Glutamatergic neuron (in vitro differentiated cells): ENCODE measurements at places on chromosomes 11 and 22.

DNA sequence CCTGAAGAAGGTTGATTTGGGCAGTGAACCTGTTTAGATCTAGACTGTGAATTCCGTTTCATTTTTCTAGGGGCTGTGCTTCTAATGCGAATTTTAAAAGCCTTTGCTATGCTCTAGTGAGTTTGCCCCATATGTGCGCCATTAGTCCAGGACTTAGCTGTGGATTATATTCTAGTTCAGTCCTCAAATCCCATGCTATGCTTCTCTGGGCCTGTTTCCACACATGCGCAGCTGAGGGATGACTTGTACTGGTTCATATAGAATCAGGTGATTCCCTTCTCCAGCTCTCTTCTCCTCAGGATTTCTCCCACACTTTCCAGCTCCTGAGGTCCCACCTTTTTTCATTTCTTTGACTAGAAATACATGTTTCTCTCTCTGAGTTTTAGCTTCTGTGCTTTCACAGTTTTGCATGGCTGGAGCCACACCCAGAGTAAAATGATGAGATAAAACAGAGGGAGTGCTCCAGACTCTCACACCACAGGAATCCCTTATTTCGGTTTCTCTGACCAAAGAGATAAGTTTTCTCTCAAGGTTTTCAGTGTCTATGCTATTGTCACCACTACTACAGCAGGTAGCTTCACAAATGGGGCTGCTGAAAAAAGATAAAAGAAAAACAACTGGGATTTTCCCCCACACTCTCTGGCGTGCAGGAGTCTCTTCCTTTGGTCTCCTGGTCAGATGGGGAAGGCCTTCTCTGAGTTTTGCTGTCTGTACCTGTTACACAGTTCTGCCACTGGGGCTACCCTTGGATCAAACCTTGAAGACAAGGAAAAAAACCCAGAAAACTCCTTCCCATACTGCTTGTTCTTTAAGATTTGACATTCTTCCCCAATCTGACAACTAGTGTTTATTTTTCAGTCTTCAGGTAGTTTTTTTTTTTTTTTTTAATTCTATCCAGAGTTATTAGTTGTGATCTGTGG is 96.2 kb upstream of the TEAD1 start:
- DNase-seq, result no peak

GRCh38 chr11:74097686-74098237 is 73.0 kb downstream of the C2CD3 start:
- no peak for DNase-seq

DNA sequence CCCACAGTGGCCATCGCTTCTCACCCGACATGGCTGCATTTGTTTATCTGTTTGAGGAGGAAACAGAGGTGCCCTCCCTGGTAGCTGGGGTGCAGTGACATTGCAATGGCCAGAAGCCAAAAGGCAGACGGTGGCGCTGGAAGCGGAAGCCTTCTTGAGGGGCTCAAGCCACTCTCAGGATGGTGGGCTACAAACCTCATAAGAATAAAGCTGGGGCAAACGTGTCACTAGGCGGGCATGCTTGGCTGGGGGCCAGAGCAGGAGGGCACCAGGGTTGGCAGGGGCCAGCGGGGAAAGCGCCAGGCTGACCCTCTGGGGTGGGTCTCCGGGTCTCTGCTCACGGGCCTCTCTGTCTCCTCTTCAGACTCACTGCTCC is 12.6 kb downstream of the TNNT3 start:
- peak; percentile 12 for DNase-seq

DNA sequence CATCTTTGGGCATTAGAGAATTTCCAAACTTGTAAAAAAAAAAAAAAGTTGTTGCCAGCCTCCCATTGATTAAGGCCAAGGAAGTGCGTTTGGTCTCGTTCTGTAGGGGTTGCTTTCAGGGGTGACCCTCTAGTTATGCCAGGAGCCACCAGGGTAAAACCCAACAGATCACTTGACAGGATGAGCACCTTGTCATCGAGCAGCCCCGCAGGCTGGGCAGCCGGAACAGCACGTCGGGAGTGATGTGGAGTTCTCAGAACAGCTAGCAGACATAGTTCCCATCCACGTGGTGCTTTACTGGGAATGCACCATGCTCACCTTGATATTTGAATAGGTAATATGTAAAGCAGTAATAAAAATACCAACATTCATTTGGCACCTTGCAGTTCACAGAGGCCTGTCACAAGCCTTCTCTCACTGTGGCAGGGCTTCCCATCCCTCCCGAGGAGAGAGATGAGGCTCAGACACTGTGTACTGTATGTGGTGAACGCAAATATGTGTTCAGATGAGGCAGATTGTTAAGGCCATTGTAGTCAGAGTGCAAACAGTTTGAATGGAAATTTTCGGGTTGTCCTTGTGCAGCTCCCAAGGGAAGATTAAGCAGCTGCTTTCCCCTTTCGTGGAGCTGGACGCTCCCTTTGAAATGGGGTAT is 70.9 kb upstream of the SORL1-AS1 start:
- peak; percentile 17 for DNase-seq

DNA sequence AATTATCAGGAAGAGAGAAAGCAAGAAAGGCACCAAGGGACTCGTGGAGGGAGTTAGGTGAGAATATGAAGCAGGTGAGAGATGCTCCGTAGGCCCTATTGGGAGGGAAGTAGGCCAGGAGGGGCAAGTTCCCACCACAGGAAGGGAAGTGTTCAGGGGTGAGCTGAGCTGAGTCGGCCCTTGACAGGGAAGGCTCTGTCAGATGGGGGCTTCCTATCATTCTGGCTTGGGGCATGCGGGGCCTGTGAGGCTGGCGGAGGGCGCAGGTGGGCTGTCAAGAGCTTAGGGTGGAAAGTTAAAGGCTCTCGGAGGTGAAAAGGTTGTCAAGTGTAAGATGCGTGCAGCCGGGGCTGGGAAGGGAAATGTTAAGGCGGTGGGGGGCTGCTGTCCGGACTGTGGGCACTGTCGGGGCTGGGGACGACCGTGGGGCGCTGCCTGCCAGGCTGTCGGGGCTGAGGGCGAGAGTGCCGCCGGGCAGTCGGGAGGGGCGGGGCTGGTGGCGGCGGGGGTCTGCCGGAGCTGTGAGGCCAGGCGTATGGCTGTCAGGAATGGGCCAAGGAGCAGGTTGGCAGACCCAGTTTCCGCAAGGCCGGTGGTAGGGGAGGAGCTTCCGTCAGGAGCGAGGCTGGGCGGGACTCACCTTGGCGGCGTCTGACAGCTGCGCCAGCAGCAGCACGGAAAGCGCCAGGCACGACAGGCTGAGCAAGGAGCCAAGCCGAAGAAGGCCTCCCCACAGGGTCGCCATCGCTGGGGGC is 496 bp downstream of the TMEM9B start:
- DNase-seq, result peak; percentile 70

GRCh38 chr11:122107566-122107965 is 8.4 kb downstream of the BLID start:
- DNase-seq, result no peak

- DNase-seq, result no peak
These were observed 2.3 kb downstream of the PTPRJ start for GRCh38 chr11:47982616-47983015.

DNA sequence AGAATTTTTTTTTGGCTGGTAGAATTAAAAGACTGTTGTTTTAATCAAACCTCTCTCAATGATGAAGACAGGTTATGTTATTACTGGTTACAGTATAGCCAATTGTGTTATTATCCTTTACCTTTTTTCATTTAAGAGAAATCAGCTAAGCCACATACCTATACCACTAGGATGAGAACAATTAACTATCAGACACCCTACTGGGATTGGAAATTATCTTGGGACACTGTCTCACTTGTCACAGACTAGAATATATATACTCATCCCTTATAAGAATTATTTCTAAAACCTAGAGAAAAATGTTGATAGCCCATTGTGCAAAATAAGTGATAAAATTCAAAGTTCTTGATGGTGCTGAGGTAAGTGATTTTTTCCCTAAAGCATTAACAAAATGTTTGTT is at the start of gene OR5AS1:
Gene OR5AS1, plus strand, starts transcription at position 301 of the 400 bp plus-strand sequence. CDS start 2,765 bp downstream, outside the sequence.
- no peak for DNase-seq

DNA sequence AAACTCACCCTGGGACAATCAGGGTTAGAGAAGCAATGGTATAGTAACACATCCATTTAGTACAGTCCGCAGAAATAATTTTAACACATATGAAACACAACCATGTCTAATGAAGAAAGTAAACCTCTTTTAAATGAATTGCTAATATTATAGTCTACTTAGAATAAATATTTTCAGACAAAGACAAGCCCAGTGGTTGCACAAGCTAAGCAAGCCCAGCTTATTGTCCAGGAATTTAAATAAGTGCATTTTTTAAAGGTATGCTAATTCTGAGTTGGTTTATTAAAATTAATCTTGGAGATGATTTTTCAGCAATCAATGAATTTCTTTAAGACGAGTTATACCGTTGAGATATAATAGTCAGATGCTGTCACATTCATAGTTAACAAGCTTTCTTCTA is 118.8 kb upstream of the BLID start:
- DNase-seq, result no peak

GRCh38 chr11:15663777-15664218 is 549.1 kb downstream of the INSC start:
- DNase-seq, result peak; percentile 35

DNA sequence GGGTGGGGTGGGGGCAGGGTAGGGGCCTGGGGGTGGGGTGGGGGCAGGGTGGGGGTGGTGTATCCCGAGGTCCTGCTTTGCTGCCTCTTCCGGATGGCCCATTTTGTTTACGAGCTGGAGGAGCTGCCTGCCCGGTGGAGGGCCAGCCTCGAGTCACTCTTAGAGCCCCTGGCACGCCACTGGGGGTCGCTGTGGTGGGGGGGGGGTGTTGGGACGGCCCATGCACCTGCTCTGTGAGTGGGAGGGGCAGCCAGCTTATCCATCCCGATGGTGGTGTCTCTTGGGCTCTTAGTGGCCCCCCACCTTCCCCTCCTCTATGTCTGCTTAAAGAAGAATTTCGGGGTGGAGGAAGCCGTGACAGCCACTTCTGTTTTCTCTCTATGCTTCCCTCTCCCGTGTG is 24.6 kb downstream of the MRGPRD start:
- DNase-seq, result peak; percentile 49

- no peak for DNase-seq
These were observed 54.5 kb upstream of the PLET1 start for GRCh38 chr11:112315057-112315720.

- no peak for DNase-seq
These were observed 59.2 kb downstream of the BARX2 start for GRCh38 chr11:129434641-129435498.

DNA sequence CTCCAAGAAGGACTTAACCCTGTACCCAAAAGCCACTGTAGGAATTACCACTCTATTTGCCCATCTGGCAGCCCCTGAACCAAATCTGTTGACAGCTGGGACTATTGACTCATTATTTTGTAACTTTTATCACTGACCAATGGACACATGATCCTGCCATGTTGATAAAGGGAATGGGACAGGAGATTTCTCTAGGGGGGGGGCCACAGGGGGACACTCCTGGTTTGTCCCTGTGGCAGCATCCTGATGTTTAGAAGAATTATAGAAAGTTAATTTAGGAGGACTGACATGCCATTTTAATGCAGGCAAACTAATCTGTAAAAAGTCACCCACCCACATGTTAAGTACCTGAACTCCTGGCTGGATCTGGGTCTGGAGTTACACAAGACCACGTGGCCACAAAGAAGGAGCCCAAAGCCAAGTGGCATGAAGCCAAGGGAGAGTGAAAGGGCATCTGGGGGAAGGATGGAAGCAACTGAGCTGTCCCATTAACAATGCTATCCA is 558.1 kb downstream of the ETS1 start:
- no peak for DNase-seq

- no peak for DNase-seq
These were observed 377.1 kb downstream of the DCDC1 start for GRCh38 chr11:30992513-30992849.

- no peak for DNase-seq
These were observed 96.9 kb upstream of the CRYBB3 start for GRCh38 chr22:25102722-25103121.

- DNase-seq, result no peak
These were observed 131.8 kb downstream of the HIPK3 start for GRCh38 chr11:33388793-33389525.

DNA sequence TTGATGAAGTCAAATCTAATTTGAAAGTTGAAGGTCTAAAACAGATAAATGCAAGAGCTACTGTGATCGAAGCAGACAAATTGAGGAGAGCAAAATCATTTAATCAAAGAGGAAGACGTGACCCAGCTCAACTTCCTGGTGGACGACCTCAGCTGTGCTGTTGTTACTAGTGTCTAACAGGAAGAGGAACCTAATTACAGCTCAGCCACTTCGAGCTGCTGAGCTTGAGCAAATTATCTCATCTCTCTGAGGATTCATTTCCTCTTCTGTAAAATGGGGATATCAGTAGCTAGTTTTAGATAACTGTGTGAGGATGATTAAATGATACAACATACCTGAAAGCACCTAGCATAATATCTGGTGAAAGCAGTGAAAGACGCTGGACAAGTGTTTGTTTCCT is 48.6 kb upstream of the OLFML1 start:
- DNase-seq, result no peak

DNA sequence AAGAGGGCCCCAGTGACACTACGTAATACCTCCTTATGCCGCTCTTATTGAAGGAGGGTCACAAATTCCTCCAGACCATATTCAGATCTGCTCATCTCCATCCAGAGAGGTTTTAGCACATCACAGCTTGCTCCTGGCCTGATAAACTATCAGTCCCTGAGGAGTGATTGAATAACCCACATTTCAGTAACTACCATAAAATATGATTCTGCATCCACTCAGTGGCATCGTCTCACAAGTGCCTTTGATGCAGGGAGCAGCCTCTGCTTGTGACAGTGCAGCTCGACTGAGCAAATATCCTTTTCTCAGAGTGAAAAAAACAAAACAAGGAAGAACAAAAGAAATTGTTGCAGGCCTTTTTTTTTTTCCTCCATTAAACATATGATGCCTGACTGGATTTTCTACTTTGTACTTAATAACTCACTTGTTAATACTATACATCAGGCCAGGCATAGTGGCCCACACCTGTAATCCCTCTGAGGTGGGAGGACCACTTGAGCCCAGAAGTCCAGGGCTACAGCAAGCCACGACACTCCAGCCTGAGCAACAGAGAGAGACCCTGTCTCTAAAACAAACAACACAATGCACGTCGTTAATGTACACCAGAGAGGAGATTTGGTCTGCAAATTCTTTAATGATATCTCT is 64.5 kb downstream of the DDX10 start:
- no peak for DNase-seq

DNA sequence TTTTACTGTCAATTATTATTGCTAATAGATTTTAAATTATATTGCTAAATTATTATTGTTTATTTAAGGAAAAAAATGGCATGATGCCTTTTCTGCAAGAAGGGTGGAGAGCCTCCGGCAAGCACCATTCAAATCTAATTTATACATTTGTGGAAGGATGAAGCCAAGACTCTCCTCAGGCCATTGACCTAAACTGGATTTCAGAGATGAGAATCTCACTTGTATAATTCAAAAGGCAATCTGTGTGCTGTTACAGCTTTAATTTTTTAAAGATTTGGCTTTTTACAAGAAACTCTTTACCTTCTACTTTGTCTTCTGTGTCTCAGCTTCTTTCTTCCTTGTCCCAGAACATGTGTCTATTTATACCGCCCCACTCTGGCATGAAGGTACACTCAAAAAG is 722.5 kb downstream of the ETS1 start:
- no peak for DNase-seq

DNA sequence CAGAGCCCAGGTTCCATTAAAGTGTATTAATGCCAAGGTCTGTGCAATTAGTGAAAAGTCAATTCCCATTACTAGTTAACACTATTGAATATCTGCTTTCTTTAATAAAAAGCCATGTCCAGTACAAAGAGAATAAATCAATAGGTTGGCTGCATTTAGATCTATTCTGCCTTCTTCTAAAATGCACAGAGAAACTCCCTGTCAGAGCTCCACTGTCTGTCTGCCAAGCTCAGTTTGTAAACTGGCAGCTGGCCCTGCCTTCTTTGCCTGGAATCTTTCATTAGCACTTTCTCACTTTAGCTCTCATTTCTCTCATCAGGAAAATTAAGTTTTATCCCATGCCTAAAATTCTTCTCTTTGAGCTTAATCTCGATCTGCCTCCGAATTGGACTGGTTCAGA is 35.6 kb downstream of the ARL14EP start:
- no peak for DNase-seq
